ENCODE measurements at places on chromosomes 12 and 14.

DNA sequence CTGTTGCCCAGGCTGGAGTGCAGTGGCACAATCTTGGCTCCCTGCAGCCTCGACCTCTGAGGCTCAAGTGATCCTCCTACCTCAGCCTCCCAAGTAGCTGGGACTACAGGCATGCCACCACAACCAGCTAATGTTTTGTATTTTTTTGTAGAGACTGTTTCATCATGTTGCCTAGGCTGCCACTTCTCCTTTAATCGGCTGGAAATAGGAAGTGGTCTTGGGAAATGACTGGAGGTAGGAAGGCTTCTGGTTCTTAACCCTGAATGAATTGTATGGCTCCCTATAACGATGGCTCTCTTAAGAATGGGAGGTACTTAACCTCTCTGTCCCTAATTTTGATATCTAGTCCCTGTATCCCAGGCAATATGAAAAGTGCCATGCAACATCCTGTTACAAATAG, 113.9 kb upstream of the USP15 start:
- DNase-seq: no peak

GRCh38 chr12:104276273-104277131, 27.0 kb upstream of the EID3 start:
- no peak for DNase-seq

- no peak for DNase-seq
Measured at GRCh38 chr12:108779998-108780688, 48.8 kb upstream of the CORO1C start.

GRCh38 chr14:57939084-57939483, 73.2 kb upstream of the SLC35F4 start:
- DNase-seq: no peak

DNA sequence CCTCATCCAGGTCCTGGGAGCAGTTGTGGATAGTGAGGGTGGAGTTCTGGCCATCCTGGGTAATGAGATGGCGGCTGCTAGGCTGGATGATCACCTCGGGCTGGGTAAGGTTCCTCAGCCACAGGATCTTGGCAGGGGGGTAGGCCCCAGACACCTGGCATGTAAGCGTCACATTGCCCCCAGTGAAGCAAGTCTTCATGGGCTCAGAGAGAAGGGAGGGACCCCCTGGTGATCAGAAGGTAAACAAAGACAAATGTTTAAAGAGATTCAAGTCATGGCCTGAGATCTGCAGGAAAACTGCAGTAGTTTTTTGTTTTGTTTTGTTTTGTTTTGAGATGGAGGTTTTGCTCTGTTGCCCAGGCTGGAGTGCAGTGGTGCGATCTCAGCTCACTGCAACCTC, 12.8 kb upstream of the WSB2 start:
- no peak for DNase-seq
